ENCODE measurements at places on chromosomes 3 and 15.
A peak's percentile ranks its signal among the peaks of the same experiment; 100 is the strongest.

- DNase-seq = no peak
Observed at GRCh38 chr3:187742351-187743171, 2.7 kb downstream of the BCL6 start.

GRCh38 chr3:107931326-107931725, 159.5 kb downstream of the CD47 start:
- DNase-seq = no peak

GRCh38 chr3:138007898-138008297, 2.1 kb upstream of the CLDN18 start:
- DNase-seq = no peak

- DNase-seq = no peak
Observed at GRCh38 chr15:64216730-64217428, 54.1 kb upstream of the PPIB start.

DNA sequence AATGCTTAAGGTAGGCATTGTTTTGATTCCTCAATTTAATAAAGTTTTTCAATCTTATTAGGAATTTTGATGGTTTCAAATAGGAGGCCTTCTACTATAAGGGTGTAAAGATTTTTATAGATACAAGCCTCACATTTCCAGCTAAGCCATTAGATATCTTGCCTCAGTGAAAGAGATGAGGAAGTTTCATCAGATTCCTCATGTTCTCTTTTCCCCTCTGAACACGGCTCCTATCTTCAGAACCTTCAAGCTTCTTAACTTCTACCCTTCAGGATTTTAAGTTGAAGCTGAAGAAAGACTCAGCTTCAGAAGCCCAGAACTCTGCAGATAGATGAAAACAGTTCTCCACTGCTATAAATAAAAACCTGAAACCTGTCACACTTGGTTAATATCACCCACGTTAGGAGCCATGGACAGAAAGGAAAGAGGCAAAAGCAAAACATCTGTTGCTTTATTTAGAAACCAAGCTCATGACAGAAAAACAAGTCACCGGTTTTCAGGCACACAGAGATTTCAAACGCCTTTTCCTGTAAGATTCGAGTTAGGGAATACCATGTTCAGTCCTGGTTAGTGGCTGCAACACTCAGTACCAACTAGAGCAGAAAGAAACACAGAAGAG, 82.2 kb upstream of the GOLGA8B start:
- DNase-seq = no peak

GRCh38 chr15:49145651-49146609, 9.5 kb downstream of the COPS2 start:
- DNase-seq = peak; percentile 54
